ENCODE measurements at places on chromosomes 4 and X. TPM values are rescaled to one million over a fixed set of nuclear protein-coding genes. Genes with fewer than 3 reads are reported as not detected.

Gene KCNIP4
- not detected for total RNA-seq

DNA sequence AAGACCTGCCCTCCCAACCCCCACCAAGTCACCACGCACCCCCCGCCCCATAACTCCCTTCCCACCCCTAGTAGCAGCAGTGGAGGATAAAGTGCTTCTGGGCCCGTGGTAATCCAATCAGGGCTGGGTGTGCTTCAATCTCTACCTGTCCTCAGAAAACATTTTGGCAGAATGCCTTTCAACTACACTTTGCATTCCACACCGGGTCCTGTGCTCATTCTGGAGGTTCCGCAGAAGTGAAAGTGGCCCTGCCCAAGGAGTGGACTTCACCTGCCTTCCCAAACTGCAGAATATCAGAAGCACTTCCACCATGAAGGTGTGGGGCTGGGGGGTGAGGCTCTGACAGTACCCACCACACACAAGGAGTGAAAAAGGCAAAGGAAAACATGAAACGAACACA is 322.3 kb downstream of the DHX15 start:
- DNase-seq, result no peak

DNA sequence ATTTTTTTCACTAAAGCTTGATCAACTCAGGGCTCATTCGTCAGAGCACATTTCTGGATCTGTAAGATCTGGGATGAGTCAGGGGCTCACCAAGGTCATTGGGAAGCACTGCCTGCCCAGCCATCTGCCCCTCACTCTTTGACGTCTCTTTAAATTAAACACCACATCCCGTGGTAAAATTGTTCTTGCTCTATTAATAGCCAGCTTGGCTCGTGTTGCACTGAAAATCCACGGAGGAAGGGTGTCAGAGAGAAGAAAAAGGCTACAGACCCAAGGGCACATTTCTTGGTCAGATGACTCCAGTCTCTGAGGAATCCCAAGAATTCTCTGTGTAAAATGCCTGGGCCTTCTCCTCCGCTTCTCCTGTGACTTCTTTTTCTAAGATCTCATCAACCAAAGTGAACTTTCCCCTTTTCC is 45.7 kb upstream of the GATB start:
- peak; percentile 38 for DNase-seq

- DNase-seq, result no peak
Measured at GRCh38 chrX:150767475-150768131, 74.4 kb downstream of the MTMR1 start.

- peak; percentile 33 for DNase-seq
Measured at GRCh38 chr4:128287141-128287870, at the start of gene PGRMC2. TSS of gene PGRMC2 (minus strand) at chr4:128287813. CDS start at chr4:128287790, 23 bp downstream.

DNA sequence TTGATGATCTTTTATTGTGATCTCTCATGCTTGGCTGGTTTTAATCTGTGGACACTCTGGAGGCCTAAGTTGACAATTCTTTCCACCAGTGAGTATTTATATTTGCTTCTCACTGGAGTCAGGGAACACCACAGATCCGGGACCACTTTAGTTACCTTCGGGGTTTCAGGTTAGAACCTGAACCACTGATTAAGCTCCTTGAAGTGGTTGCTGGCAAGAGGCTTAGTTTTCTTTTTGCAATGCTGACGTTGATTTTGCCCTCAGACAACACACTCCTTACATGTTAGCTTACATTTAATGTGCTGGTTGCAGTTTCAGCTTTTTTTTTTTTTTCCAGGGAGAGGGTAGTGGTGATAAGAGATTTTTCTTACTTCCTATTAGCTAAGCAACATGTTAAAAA is 10.5 kb upstream of the ZNF330 start:
- no peak for DNase-seq

DNA sequence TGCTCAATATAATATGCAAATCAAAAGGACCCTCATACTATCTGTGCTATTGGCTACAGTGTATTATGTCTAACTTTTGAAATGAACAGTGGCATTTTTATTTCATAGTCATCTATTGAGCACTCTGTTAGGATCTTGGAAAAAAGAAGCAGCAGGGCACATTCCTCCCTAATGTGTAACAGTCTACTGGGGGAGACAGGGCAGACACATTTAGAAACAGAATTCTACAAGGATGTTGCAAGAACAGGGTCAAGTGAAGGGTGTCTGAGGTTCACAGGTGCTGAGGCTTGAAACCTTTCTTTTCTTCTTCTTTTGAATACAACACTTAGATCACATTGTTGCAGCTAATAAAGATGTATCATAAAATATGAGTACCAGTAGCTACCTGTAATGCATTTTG is 129.7 kb upstream of the SLC4A4 start:
- no peak for DNase-seq
